Stimulated activated CD8-positive, alpha-beta memory T cell treated with anti-CD3 and anti-CD28 coated beads, Interleukin-7, amount 100 ng/mL, for 1 hour (primary cell): ENCODE measurements at places on chromosomes 12 and 14.

GRCh38 chr12:84455598-84455997 lies 457.0 kb downstream of the SLC6A15 start:
- no peak for DNase-seq

GRCh38 chr14:51880835-51881580 lies 20.6 kb downstream of the GNG2 start:
- DNase-seq = no peak

DNA sequence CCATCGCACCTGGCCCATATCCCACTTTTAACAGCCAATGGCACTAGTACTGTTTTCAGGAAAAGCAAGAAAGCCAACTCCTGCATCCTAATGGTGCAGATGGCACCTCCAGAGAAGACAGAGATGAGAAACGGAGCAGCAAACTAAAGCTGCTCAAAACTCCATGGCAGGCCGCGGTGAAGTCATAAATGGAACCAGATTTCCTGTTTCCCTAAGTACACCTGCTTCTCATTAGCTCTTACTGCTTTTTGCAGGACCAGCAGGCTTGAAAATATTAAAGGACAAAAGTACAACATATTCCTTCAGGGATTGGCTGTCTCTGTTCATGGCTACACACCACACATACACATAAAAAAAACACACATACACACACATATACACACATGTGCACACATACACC lies 36.7 kb upstream of the LGALS3 start:
- no peak for DNase-seq

GRCh38 chr12:86931714-86932113 lies 675.5 kb upstream of the MGAT4C start:
- no peak for DNase-seq

DNA sequence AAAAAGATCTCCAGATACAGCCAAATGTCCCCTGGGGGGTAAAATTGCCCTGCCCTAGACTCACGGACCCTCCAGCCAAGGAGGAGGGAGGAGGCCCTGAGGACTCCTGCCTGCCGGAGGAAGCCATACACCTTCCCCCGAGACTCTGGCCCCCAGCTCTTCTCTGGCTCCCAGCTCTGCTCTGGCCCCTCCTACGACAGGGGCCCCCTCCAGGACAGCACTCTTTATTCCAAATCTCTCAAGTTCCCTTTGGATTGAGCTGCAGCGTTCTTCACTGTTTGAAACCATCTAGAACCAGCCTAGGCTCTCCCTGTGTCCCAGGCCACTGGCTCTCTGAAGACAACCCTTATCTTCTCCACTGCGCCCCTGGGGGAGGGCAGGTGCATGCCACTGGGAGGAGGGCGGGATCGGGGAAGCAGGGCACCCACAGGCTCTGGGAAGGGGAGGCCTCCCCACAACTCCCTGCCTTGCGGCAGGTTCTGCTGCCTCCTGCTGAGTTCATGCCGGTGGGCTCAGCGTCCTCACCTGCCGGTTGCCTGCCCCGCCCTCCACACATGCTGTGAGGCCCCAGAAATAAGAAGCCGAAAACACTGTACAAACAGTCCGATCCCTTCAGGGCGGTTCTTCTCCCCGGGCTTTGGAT lies 112.7 kb downstream of the DICER1 start:
- DNase-seq = no peak

DNA sequence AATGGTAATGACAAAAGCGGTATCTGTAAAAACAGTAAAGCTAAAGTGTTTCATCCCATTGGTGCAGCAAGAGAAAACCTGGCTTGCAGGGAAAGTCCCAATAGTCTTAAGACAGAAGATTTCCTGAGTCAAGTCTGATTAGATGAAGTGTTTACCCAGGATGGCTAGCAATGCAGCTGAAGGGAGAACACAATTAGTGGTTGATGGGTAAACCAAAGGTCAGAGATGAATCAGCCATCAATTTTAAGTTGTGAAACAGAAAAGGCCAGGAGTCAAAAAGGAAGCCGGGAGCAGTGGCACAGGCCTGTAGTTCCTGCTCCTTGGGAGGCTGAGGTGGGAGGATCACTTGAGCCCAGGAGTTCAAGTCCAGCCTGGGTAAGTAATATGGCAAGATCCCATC lies 52.6 kb downstream of the SEC23A start:
- no peak for DNase-seq

GRCh38 chr14:22188318-22188717 lies 400.7 kb downstream of the DAD1 start:
- DNase-seq = no peak

GRCh38 chr12:48758186-48758585 lies 30.7 kb downstream of the ADCY6 start:
- no peak for DNase-seq

DNA sequence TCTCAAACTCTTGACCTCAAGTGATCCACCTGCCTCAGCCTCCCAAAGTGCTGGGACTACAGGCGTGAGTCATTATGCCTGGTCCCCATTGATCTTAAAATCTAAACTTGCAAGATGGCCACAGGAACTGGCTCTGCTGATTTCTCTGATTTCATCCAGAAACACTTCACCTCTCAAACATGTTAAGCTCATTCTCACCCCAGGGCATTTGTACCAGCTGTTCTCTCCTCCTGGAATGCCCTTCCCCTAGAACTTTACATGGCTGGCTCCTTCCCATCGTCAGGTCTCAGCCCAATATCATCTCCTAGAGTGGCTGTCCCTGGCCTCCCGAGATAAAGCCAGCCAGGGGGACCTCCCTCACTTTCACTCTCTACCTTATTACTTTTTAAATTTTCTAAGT lies 5.3 kb upstream of the LRTM2 start:
- no peak for DNase-seq

GRCh38 chr12:57456145-57456700 lies 1.1 kb downstream of the INHBE start:
- DNase-seq = no peak

- no peak for DNase-seq
Observed at GRCh38 chr14:23183158-23183470, 346 bp downstream of the SLC7A8 start.

DNA sequence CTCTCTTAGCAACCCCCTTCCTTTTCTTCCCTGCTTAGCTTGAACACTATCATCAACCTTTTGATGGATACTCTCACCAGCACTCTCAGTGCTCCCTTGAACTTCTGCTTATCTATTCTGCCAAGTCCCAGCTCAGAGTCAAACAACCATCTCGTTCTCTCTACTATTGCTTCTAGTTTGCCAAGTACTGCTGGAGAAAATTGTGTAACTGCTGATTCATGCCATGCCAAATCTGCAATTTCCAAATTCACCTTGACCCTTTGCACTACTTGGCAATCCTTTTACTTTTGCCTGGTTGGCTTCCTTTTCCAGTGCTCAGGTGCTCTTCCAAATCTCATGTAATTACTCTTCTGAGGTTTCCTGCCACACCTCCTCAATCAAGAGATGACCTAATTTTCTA lies 2.8 kb upstream of the CCDC196 start:
- no peak for DNase-seq

GRCh38 chr12:113278141-113278540 lies 56.8 kb downstream of the SLC8B1 start:
- DNase-seq = no peak

DNA sequence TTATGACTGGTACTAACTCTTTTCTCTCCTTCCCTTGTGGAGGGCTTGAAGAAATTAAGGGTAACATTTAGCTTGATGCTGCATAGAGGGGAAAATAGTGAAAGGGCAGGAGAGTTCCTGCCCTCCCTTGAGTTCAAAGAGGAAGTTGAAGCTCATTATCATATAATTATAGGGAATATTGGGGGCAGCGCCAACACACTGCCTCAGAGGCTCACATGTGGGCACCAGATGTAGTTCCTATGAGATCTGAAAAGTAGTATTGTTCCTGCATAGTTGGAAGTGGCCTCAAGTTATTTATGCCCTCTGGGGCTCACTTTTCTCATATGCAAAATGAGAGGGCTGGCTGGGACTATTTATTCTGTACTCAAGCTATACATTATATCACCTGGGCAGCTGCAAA lies 33.0 kb upstream of the FGF23 start:
- DNase-seq = no peak

GRCh38 chr12:130959632-130960031 lies 5.9 kb downstream of the ADGRD1 start:
- no peak for DNase-seq

DNA sequence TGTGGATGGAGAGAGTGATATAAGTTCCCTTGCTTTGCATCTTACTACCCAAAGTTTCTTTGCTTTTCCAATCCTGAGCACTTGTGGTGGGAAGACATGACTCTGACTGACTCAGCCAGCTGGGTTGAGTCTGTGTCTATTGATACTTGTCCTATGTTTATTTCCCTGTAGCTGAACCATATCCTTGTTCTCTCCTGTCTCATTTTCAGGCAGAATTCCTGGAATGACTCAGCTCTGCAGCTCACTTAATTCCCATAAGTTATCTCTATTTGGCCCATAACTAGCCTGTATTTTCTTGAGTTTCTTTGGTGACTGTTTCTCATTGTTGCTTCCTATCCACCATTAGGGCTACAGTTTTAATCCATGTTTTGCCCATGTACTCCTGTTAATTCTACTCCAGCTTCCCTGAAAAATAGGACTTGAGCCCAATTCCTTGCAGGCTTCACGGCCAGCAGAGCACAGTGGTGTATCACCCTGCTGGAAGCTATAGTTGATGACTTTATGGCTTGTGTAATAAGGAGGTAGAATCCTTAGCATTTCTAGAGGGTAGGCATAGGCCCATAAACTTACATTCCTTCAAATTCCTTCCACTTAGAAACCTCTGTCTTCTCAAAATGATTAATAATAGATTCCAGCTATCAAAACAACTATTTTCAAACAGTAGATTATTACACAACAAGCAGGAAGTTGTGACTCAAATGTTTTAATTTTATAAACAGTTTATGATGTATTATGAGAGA lies 183.1 kb downstream of the TMTC3 start:
- no peak for DNase-seq

GRCh38 chr14:96762650-96763049 lies 34.5 kb upstream of the VRK1 start:
- DNase-seq = no peak

DNA sequence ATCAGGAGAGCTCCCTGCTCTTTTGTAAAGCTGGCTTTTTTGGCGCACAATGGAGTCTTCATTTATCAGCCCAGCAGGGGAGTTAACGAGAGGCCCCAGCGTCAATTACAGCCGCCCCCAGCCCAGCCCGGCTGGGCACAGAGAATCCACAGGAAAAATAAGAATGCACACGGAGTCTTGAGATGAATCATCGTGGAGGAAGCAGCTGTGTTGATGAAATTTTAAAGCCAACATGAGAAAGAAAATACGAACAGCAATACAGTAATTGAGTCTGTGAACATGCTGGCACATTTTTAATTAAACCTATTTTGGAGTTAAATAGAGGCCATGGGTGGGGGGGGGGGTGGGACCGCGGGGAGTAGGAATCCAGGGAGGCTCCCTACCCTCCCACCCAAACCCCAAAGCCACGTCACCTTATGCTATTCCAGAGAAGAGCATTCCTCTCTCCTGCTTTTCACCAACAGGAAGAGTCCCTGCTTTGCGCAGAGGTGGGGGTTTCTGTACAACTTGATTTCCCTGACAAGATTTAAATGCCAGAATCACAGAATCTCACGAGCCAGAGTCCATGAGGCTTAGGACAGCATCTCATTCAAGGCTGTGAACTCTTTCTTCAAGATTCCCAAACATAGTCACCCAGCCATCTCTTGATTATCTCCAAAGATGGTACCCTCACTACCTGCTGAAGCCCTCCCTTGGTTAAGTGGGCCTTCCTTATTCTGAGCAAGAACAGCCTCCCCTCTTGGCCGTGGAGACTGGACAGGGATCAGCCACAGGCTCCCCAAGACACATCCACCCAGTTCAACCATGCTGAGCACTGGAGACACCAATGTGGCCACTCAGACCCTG lies 50.3 kb downstream of the CCNK start:
- no peak for DNase-seq

GRCh38 chr12:73589220-73589619 lies 948.4 kb upstream of the ATXN7L3B start:
- DNase-seq = no peak

- DNase-seq = no peak
Observed at GRCh38 chr12:92528097-92528496, 174.7 kb upstream of the PLEKHG7 start.
